ENCODE measurements at places on chromosomes 16 and 17.

DNA sequence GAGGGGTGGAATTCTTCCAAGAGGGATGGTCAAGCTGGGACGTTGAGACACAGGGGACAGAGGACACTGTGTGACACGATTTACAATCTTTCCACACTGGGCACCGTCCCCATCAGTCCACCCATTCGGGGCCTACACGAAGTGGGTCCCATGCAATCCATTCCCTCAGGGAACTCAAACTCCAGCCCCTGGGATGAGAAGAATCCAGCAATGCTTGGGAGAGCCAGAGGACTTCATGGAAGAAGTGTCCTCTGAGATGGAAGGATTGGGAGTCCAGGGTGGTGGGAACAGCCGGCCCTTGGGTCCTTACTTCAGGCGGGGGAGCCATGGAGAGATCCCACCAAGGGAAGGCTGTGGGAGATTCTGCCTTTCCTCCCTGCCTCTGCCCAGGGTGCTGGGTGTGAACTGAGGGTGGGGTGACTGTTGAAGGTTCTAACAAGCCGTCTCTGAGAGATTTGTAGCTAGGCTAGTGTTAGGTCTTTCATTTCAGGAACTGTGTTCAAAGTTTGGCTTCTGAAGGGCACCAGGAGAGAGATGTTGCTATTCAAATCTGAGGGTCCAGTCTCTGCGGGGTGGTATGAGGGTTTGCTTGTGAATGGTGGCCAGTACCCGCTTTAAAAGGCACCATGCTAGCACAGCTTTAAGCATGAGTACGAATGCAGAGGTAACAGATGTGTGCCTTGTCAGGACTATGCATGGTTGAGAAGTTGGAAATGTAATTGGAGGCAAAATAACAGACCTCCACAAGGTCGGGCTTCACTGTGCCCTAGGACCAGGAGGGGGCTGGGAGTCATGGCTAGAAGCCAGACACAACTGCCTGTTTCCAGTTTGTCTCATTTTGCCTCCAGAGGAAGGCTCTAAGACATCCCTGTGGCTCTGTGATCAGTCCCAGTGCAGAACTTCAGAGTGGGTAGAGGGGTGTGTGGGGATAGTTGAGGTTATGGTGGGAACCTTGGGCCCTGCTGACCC lies 1.9 kb downstream of the ATP1B2 start:
- no peak for DNase-seq

DNA sequence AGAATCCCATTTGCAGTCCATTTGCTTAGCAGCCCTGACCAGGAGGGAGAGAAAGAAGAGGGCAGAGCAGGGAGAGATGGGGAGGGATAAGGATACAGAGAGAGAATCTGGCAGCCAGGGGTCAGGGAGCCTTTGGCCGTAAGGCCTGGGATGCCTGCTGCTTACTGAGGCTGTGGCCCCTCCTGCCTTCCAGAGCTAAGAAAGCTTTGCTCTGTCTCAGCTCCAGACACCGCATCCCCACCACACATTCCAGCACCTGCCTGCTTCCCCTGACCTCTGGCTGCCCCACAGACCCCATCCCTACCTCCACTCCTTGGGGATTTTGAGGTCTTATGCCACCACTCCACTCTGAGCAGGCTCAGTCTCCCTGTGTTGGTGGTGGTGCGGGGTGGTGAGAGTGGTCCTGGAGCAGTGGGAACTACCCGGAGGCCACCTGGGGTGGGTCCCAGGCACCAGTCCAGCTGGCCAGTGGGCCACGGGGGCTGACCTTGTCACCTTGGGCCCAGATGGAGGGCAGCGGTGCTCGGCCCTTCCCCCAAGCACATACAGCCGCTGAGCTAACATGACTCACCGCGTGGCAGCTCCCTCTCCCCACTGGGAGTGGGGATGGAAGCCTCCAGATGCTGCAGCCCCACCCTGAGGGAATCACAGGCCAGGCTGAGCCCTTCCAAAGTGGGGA lies 58.3 kb downstream of the RAI1 start:
- no peak for DNase-seq

GRCh38 chr17:71870546-71870862 lies 250.3 kb upstream of the SOX9 start:
- DNase-seq: no peak

DNA sequence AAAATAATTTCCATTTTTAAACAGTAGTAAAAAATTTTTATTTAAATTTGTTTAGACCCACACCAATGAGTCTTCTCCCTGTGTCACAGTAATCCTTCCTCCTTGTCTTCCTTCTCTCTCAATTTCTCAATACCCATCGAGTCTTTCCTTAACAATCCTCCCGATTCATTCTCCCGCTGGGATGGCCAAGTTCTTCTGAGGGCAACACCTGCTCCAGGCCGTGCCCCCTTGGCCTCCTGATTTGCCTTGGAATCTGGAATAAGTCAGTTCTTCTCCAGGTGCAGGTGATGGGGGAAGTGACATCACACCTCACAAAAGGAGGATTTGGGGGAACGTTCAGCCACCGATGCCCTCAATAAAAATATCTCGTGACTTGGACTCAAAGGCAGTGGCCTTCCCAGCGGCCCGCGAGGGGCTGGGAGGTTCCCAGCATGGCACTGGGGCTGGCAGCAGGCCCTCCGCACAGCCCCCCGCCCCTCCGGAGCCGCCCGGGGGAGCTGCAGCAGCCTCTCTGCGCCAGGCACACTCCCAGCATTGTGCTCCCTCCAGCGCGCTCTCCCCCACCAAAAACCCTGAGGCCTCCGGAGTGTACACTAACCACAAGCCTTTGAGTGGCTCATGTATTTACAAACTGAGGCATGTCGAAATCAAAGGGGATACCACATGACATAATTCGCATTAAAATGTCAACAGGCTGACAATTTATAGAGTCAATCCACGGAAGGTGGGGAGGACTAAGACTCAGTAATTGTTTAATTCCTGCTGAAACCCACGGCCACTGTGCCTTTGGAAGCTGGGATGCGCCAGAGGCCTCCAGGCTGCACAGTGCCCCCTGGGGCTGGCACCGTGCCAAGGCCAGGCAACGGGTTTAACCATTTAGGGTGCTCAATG lies 120.5 kb downstream of the ZFHX3 start:
- no peak for DNase-seq

- no peak for DNase-seq
Observed at GRCh38 chr16:13093661-13094060, 192.3 kb downstream of the SHISA9 start.

DNA sequence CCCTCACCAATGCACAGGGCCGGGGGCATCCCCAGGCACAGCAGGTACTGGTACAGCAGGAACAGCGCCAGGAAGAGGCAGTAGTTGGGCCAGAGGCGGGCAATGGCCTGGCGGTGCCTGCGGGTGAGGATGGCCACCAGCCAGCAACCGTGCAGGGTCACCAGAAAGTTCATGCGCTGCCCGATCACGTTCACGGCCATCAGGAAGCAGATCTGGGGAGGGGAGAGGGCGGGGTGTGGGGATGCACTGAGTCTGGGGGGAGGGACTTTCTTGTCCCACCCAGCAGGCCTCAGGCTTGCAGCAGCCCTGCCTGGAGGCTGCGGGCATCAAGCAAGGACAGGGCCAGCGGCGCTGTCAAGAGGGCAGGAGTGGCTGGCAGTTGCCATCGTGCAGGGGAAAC lies 25.4 kb downstream of the CTU2 start:
- DNase-seq: no peak
